ENCODE measurements at places on chromosomes 1 and 21.

DNA sequence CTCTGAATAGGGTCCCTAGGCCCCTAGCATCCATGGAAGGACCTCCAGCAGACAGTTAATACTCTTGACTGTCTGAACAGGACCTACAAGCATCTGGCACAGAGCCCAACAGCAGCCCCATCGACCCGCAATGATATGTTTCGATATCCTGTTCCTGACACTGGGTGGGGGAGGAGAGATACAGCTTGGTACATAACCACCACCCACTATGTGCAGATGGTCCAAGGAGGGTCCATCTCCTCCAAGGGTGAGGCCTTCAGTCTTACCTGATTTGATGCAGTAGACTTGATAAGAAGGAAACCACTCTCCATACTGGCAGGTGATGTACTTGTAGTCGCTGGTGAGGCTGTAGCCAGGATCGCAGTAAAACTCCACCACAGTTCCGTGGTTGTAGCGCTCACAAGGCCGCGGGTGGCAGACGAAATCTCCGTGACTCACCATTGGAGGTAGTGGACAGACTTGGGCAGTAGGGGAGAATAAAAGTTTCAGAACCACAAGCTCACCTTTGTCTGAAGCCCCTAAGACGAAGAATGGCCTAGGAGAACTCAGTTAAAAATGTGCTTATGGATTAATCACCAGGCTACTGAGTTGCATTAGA lies 86.0 kb upstream of the TLR5 start:
- no peak for DNase-seq

GRCh38 chr21:38144193-38144592 lies 112.6 kb upstream of the KCNJ15 start:
- DNase-seq, result no peak

DNA sequence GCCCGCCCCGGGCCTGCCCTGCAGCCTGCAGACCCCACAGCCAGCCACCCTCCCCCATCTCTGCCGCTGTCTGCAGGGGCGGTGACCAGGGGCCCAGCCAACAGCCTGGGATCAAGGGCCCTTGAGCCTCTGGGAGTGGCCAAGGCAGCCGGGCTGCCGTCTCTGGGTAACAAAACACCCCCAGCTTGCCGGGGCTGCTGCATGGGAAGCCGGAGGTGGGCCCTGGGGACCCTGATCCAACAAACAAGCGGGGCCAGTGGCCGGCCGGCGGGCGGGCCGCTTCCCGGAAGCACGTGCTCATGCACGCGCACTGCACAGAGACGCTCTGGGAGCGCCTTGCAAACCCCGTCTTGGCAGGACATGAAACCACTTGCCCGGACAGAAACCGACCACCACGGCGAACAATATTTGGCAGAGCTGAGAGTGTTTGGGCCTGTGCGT lies 13.2 kb downstream of the MEGF6 start:
- no peak for DNase-seq

DNA sequence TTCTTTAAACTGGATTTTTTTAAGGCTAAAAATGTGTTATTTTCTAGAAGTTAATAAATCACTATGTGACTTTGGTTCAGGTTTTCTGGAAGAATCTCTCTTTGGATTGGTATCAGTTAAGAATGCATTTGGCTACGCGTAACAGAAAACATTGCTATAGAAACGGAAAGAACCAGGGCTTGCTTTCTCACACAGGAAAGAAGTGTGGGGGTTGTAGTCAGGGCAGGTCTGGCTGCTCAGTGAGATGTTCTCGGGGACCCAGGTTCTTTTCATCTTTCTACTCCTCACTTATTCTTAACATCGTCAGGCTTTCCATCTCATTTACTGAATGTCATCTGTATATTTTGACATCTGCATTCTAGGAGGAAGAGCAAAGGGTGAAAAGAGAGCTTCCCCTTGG lies 191.4 kb downstream of the ZBTB18 start:
- no peak for DNase-seq

DNA sequence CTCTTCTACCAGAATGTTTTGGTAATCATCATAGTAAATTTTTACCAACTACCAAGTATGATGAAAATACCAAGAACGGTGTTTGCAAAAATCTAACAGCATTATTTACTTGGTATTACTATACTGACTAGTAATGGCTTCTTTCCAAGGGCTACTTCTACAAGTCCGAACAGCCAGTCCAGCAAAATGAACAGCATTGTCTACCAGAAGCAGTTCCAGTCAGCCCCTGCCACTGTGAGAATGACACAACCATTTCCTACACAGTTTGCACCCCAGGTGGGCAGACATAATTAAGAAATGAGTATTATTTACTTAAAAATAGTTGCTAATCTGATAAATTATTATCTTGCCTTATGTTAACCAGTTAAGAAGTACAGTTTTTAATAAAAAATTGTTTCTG lies 33.8 kb upstream of the MYOCOS start:
- DNase-seq, result no peak

GRCh38 chr1:59013276-59013927 lies 229.6 kb upstream of the JUN start:
- DNase-seq, result no peak

DNA sequence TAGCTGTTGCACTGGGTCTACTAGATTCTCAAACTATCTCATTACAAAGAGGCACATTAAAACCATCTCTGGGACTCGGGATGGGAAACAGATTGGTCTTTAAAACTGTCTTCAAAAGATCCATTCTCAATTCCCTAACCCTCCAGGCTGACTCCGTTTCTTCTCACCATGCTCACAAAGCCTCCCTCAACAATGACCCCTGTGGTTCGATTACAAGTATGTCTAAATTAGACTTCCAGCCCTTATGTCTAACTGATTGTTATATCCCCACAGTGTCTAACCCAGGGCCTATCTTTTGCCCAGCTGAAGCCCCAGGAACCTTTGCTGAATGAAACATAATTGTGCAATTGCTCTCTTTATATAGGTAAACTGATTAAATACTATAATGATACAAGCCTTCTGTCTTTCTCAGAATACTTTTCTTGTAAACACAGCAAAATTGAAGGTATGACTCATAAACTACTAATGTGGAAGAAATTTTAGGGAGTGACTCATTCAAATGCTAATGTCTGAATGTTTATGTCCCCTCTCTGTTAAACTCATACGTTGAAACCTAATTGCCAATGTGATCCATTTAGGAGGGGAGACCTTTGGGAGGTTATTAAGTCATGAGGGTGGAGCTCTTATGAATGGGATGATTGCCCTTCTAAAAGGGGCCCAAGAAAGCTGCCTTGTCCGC lies 65.6 kb upstream of the DAB1 start:
- DNase-seq, result no peak

GRCh38 chr1:156055281-156056048 lies 883 bp downstream of the LAMTOR2 start:
- DNase-seq, result no peak

DNA sequence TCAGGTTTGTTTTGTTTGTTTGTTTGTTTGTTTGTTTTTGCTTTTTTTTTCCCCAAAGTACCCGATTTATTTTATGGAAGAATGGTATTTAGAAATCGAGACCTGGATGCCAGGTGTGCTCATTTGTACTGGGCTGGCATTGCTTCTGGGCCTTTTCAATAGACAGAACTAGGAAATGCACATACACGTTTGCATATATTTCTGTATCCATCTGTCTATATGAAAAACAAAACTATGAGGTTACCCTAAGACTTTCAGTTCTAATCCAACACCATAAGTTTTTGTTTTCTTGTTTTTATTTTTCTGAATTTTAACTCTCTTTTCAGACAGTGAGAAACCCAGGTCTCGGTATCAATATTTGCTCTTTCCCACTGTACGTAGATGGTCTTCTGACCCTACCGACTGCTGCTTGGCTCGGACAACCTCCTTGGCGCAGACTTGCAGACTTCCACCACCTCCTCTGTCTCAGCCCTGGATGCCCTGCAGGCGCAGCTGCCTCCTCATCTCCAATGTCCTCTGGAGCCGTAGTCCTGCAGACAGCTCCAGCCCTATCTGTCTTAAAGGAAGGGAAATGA lies 171.7 kb downstream of the NEK7 start:
- no peak for DNase-seq

DNA sequence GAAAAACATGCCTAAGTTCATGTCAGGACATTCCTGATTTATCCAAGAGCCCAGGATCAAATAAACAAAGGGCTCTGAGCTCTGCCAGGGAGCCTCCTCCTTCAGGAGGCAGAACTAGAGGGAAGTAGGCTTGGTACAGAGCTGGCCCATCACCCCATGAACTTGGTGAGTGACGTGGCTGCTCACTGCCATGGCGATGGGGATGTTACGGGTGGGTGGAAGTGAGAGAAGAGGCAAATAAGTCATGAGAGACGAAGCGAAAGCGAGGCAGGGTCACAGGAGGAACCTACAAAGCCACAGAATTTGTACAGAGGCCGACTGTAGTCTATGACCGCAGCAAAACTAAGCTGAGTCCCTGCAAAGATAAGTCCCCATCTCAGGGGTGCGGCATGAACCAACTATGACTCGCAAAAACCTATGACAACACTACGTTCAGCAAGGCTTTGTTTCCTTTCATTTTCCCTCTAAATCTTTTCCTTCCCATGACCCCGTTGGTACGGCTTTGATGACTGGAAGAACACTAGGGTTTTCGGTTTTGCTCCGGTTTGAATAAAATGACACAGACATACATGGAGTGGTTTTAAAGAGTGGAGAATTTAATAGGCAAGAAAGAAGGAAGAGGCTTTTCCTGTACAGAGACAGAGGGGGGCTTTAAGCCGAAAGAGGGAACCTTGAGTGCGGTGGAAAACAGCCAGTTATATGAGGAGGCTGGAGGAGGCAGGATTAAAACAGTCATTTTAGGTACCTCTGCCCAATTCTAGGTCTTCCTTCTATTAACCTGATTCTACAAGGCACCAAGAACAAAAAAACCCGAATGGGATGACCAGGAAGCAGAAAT lies 74.1 kb downstream of the CD46 start:
- no peak for DNase-seq

DNA sequence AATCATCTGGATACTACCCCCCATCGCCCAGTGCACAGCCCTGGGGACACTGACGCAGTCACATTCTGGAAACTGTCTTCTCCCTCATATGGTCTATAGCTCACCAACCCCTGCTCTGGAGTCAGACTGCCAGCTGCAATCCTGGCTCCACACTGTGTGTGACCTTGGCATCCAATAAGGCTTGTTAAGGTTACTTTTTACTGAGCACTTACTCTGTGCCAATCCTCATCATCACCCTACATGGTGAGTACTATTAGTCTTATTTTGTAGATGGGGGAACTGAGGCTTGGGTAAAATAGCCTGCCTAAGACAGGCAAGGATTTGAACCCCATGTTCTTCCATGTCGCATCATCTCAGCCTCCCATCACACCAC lies 34.9 kb downstream of the AHDC1 start:
- no peak for DNase-seq

DNA sequence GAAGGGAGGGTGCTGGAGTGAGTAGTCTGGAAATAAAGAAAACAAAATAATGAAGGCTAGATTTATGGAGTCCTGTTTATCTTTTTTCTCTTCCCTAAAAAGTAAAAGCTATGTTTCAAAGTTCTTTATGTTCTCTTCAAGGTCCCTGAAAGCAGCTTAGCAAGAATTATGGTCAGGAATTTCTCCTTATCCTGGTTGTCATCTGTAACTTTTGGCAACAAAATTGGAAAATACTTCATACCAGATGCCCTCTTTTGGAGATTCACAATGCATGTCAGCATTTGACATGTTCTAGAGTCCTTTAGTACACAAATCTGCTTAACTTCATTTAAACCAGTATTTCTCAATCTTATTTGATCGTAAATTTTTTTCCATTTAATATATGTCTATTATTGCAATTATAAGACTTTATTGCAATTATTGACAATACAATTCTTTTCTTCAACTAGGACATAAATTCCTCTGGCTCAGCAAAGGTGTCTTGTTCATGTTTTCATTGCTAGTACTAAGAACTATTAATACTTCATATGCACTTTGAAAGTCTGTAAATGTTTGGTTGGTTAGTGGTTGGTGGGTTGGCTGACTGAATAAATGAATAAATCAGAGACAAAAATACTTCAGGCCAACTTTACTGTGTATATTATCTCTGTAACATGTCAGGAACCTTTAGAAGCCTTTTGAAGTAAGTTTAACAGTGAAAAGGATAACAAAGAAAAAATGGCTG lies 101.5 kb downstream of the ATP1B1 start:
- DNase-seq, result no peak

- no peak for DNase-seq
Observed at GRCh38 chr1:1123581-1124507, 8.0 kb upstream of the C1orf159 start.

- DNase-seq, result no peak
Observed at GRCh38 chr1:92544756-92545165, 58.0 kb upstream of the GFI1 start.

DNA sequence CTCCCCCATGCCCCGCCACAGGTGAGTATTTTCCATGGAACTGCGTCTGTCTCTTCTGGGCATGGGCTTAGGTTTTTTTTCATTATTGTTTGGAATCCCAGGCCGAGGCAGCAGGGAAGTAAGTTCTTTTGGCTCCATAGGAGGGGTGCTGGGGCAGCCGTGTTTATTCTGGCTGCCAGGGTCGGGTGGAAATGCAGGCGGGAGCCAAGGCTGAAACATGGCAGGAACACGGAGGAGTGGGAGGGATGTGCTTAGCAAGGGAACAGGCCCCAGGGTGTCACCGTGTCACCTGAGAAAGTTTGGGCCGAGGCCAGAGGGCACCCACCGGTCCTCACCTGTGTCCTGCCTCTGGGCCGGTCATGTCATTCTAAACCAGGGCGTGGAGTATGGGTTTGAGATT lies 4.5 kb upstream of the DHRS3 start:
- DNase-seq, result no peak

- DNase-seq, result no peak
Observed at GRCh38 chr1:34276606-34277005, 99.9 kb downstream of the C1orf94 start.

- DNase-seq, result no peak
Observed at GRCh38 chr1:32622806-32623681, 27.3 kb downstream of the ZBTB8OS start.

GRCh38 chr1:34380526-34381124 lies 203.9 kb downstream of the C1orf94 start:
- no peak for DNase-seq

- no peak for DNase-seq
Observed at GRCh38 chr1:153122831-153123421, 9.6 kb upstream of the SPRR2F start.

- no peak for DNase-seq
Observed at GRCh38 chr1:206784471-206784903, 12.2 kb upstream of the IL10 start.

DNA sequence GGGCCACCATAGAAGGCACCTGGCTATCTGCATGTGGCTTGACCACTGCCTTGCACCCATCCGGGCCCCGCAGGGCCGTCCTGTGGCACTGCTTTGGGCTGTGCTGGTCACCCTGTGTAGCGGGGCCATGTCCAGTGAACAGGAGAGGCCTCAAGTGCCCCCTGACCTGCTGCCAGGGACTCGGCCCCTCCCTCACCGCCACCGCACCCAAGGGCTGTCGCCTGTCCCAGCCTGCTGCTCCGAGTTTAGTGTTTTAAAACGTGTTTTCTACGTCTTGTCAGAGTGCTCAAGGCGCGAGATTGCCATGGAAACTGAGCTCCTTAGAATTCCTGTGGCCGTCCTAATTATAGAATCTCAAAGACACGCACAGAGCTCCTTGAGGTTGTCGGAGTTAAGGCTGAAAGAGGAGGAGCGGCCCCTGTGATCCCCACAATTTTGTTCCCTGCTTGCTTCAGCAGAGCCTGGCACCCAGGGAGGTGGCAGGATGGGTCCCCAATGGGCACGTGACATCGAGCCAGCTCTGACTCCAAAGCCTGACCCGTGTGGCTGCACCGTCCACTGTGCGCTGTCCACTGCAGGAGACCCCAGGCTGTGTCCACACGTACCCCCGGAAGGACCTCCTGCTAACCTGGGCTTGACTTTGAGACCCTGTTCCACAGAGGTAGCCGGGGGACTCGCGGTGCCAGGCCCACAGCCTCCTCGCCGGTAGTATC lies 66.2 kb downstream of the FAAP20 start:
- no peak for DNase-seq
